T-helper 1 cell (primary cell): ENCODE measurements at places on chromosomes 7 and 10.

GRCh38 chr7:117011419-117012260 lies 58.3 kb downstream of the ST7 start:
- DNase-seq = no peak

GRCh38 chr7:16455591-16455990 lies 9.9 kb downstream of the SOSTDC1 start:
- DNase-seq = no peak

GRCh38 chr10:118669835-118670234 lies 74.4 kb upstream of the PRLHR start:
- no peak for DNase-seq

GRCh38 chr7:144470078-144470477 lies 66.6 kb upstream of the NOBOX start:
- DNase-seq = no peak

DNA sequence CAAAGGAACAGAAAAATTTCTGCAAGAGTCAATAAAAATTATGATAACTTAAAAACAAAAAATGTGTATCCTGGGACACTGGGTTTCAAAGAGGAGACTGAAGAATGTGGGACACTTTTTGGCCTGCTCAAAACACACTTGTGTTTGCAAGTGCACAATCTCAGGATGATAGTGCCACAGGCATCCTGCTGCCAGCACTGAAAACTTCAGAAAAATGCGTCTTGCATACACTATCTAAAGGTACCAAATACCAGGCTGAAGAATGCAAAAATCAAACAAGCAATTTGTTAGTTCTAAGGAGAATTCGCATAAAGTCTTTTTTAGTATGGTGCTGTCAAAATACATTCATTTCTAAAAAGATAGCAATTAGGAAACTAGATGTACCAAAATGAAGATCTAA lies 38.1 kb downstream of the WASL start:
- no peak for DNase-seq

DNA sequence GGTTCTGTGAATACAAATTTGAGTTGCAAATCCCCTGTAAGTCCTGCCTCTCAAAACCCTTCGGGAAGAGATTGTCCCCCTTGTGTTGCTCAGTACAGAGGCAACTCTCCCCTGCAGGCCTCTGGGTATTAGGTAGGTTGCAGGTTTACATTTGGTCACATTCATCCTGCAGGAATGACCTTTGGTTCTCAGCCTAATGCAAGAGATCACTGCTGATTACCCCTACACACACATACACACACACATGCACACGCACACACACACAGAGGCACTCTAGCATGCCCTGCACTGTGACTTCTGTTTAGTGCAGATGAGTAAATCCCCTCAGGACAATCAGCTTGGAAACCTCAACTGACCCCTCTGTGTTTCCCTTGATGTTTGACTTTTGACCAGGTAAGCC lies 69.2 kb downstream of the C10orf67 start:
- no peak for DNase-seq

- DNase-seq = no peak
Observed at GRCh38 chr7:90761584-90761983, 165.5 kb downstream of the CDK14 start.

DNA sequence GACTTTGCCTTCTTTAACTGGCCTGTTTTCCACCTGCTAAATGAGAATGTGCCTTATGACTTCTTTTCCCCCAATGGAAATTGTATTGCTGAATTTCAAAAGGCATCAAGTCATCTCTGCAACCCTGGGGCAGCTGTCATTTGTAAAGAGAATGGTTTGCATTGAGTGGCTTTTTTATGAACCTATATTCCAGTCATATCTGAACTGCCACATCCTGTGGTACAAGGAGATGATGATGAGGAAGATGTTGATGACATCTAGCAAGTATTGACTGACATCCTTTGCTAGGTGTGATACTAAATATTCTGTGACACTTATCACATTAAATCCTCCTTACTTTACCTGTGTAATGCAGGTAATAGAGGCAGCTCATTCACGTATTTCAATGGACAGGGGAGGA lies 88.3 kb upstream of the KIAA1217 start:
- peak; percentile 25 for DNase-seq

DNA sequence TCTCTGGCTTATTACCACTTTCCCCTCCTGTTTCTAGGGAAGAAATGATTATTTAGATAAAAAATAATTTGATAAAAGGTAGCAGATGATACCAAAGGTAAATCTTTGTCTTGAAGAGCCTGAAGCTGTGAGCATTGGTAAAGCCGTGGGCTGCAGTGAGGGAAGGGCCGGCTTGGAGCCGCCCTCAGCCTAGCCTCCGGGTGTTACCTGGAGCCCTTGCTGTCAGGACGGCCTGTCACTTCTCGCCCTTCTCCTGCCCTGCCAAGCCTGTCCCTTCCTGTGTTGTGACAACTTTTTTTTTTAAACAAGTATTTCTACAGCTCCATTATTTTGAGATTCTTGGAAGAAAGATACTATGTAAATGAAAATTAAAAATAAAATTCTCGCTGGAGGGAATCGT lies 7.0 kb downstream of the CUX1 start:
- no peak for DNase-seq

DNA sequence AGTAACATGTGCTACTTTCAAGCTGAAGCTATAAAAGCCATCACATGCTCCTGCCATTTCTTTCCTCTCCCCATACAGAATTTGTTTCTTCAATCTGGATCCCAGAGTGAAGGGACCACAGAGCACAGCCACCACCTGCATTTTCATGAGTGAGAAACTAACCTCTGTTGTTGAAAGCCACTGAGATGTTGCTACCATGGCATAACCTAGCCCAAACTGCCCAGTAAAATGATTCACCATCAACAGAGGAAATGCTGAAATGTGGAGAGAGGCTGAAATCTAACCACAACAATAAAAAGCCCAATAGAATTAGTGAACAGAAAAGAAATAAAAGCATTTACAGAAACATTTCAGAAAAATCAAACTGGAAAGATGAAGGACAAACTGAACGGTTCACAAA lies 125.2 kb downstream of the AMPH start:
- no peak for DNase-seq

DNA sequence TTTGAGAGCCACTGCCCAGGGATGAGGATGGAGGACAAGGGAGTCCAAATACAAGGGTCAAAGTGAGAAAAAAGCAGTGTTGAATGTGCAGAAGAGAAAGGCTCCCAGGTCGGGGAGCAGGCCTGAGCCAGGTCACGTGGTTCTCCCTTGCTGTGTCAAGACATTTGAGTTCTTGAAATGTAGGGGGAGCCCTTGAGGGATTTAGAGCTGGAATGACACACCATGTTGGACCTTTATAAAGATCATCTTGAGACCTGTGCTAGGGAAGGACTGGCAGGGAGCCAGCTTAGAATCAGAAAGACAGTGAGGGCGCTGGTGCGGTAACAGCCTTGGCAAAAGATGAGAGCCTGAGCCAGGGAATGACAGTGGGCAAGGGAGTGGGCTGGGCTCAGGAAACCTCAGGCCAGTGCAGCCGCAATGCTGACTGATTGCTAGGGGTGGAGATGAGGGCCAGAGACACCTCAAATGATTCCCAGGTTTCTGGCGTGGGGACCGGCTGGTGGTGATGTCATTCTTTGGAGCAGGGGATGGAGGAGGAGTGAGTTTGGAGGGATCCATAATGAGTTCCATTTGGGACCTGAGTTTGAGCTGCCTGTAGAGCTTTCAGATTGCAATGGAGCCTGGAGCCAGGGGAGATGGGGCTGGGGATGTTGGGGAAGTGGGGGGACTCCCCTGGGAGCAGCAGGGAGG lies 120.1 kb downstream of the PTPN20 start:
- DNase-seq = no peak

DNA sequence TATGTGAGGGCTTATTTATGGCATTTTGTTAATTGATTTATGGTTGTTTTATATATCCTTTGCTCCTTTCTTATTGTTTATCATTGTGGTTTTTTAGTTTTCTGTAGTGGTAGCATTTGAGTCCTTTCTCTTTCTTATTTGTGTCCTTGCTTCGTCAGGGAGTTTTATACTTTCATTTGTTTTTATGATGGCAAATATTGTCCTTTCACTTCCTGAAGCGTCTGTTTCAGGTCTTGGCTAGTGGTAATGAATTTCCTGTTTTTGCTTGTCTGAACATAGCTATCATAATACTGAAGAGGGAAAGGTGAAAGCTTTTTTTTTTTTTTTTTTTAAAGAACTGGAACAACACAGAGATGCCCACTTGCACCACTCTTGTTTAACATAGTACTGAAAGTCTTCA lies 228.2 kb downstream of the ATRNL1 start:
- no peak for DNase-seq

- no peak for DNase-seq
Observed at GRCh38 chr10:25017154-25017590, 760 bp downstream of the THNSL1 start.

DNA sequence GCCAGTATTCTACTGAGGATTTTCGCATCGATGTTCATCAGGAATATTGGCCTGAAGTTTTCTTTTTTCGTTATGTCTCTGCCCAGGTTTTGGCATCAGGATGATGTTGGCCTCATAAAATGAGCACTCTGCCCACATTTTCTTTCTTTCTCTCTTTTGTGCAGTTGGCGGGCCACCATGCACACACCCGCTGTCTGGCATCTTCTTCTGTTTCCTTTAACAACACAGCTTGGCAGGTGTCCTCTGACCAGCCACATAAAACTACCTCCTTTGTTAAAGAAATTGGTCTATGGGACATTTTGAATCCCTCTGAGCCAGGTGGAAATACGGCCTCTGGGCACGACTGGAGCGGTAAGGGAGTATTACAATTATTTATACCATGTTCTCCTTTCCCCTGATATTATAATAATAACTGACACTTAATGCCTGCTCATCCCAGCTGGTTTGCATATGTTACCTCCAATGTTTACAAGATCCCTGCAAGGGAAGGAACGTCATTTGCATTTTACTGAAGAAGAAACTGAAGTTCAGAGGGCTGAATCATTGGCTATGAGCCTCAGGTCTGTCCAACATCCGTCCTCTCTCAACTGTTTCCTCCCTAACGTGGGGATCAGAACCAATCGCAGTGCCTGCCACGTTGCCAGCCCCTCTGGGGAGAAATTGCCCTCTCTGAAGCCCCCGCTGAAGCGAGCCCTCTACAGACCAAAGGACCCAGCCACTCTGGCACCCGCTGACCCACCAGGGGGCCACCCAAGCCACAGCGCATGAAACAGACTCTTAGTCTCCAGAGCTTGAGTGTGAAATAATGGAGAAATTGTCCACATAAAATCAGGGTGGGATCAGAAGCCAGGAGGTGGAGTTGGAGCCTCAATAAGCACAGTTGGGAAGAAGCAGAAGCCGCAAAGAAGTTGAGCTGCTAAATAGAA lies 125.0 kb upstream of the FOXK1 start:
- DNase-seq = no peak

DNA sequence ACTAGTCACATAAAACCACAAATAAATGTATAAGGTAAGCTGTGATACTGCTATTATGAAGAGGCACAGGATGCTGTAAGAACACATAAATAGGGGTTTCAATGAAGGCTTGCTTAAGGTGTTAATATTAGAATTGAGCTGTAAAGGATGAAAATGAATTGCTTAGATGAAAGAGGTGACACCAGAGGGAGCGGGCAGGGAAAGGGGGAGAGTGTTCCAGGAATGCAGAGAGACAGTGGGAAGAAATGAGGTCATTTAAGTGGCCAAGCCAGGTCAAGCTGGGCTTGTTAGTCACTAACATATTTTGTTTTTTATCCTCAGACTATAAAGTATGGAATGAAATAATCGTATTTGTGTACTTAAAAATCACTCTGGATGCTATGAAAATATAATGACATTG lies 193.5 kb downstream of the NRG3 start:
- no peak for DNase-seq

DNA sequence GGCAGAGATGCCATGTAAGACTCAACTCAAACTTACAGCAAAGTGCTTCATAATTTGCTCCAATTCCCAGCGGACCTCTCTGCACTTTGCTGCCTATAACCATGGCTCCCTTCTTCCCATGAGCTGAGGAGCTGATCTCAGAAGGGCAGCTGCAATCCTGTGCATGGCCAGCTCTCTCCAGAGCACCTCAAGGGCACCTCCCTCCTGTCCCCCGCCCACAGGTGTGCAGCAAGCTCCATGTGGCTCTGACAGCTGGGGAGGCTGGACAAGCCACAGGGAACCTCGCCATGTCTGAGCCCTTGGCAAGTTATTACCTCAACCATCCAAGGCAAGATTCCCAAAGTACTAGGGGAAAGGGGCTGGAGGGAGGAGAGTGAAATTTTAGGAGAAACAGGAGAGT lies 61.1 kb upstream of the DDC start:
- DNase-seq = no peak

DNA sequence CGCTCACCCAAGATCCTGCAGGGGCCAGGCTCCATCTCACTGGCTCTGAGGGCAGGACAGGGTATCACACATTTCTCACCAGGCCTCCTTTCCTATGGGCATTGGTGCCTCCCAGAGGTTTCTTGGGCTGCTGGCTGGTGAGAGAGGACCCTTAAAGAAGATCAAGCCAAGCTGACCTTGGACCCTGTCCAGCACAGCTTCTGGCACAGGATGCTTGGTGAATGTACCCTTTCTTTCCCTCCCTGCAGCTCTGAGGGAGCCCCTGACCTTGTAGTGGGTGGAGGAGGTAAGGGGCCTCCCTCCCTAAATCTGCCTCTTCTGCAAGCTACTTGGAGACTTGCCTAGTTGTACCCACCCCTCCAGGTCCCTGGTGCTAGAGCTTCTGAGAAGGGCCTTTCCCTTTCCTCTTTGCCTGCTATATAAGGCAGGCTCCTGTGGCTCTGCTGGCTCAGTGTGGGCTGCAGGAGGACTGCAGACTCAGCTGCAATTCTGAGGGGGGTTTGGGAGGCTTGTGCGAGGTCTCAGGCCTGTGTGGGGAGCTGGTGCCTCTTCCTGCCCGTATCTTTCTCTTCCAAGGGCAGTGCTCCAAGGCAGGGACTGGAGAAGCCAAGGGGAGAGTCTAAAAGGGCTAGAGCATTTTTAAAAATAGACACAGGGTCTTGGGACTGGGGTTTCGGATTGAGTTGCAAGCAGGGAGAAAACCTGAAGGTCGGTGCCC lies 11.7 kb upstream of the TRIM8 start:
- no peak for DNase-seq

- no peak for DNase-seq
Observed at GRCh38 chr7:80609751-80610150, 28.7 kb upstream of the CD36 start.
